ENCODE measurements at places on chromosomes 6 and 20.

DNA sequence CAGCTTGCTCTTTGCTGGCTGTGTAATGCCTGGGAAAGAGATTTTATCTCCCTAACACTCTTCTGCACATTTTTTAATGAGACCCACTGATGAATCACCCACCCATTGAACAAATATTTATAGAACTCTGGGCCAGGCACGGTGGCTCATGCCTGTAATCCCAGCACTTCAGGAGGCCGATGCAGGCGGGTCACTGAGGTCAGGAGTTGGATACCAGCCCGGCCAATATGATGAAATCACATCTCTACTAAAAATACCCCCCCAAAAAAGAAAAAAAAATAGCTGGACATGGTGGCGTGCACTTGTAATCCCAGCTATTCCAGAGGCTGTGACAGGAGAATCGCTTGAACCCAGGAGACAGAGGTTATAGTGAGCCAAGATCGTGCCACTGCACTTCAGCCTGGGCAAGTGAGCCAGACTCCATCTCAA is 82.1 kb upstream of the SIRPA start:
- DNase-seq, result peak; percentile 73

DNA sequence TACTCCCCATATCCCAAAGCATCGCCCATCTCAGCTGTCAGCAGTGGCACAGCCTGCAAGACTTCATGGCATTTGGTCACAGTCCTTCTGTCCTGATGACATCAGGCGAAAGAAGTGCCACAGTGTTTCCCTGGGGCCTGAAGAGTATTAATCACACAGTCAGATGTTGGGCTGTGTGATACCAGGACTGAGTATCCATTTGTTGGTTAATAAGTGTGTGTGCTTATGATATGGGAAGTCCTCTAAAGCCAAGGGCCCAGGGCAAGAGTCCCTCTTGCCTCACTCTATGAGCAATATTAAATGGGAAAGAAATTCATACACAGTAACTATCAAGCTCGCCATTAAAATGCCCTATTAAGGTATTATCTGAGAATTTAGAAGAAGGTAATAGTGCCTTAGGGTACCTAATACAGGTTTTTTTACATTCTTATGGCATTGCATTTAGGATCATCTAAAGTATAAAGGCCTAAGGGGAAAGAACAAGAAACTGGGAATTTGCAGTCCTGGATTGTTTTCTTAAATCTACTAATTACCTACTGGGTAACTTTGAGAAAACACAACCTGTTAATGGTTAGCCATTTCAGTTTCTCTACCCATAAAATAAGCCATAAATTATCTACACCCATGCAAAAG is 204.1 kb upstream of the PREP start:
- no peak for DNase-seq

DNA sequence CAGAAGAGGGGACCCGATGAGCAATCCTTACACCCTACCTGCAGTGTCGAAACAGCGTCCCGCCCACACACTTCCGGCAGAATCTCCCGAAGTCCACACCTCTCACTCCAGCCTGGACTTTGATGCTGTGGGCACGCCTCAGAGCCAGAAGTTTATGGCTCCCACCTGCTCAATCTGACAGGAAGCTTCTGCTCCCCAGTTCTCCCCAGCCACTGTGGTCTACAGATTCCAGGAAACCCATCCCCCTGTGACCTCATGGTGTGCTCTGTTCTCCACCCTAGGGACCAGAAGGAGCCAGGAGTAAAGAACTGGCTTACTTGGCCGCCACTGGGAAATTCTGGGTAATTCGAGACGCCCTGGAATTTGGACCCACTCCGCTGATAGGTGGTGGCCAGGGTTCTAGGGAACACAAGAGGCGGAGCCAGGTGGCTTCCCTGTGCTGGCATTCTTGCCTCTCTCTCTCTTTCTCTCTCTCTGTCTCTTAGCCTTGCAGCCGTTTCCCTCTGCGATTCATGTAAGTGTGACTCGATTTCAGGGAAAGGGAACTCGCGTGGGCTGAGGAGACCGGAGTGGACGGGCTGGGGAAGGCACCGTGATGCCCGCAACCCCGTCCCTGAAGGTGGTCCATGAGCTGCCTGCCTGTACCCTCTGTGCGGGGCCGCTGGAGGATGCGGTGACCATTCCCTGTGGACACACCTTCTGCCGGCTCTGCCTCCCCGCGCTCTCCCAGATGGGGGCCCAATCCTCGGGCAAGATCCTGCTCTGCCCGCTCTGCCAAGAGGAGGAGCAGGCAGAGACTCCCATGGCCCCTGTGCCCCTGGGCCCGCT is at the start of gene TRIM15:
TSS of gene TRIM15 (plus strand) at position 457 of the 828 bp plus-strand sequence. CDS start at position 596, 139 bp downstream.
- DNase-seq, result no peak

GRCh38 chr6:56955171-56956155 is 556 bp downstream of the BEND6 start:
- DNase-seq, result peak; percentile 95

GRCh38 chr6:43940393-43941087 is 170.5 kb downstream of the VEGFA start:
- no peak for DNase-seq

DNA sequence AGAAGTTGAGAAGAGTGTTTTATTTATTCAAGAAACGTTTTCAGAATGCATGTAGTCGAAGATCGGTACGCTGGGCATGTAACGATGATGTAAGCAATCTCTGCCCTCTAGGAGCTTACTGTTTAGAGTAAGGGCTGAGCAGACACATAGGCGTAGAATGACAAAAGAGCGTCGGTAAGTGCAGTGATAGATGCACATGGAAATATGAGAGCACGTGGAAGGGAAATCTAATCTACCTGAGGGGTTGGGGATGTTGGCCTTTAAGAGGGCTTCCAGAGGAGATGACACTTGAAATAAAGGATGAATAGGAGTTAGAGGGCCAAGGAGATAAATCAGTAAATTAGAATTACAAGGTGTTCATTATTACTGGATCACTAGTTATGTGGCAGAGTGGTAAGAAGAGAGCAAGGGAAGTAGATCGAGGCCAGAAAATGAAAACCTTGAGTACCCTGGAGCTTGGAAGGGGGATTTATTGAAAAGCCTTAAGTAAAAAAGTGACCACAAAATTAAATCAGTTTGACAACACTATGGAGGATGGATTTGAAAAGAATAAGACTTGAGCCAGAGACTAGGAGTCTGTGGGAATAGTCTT is 782 bp downstream of the TRMT11 start:
- DNase-seq, result no peak

GRCh38 chr20:24816431-24816830 is 132.6 kb upstream of the CST7 start:
- no peak for DNase-seq

- DNase-seq, result no peak
Measured at GRCh38 chr6:7169296-7169721, 61.5 kb downstream of the RREB1 start.

DNA sequence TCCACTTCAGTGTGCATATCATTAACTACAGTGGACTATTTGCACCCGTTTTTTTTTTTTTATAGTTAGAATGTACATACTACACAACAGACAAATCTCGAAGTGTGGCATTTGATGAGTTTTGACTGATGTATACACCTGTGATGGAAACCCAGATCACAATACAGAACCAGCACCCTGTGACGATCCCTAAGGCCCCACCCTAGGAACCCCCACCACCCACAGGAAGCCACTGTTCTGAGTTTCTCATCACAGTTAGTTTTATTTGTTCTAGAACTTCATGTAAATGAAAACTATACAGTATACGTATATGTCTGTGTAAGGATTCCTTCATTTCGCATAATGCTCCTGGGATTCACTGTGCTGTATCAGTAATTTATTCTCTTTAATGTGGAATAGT is 102.8 kb downstream of the IRF4 start:
- DNase-seq, result no peak

- no peak for DNase-seq
Measured at GRCh38 chr6:73078333-73078862, 146.9 kb downstream of the KHDC1L start.

DNA sequence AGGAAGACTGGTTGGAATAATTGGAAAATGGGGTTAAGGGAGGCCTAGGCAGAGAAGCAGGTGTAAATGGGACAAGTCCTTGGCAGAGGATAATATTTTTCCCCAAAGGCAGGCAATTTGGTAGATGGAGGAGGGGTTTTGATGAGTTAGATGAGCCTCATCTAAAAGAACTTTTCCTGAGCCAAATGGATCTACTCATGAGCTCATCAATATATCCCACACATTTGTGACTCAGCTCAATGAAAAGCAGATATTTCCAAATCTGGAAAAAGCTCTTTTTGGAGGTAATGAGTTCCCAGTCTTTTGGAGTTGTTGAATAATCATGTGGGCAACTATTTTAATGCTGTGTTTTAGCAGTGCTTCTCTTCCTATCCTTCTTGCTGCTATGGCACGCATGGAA is 685.5 kb upstream of the CITED2 start:
- no peak for DNase-seq

- DNase-seq, result no peak
Measured at GRCh38 chr20:35000311-35000921, 44.7 kb downstream of the MYH7B start.

GRCh38 chr20:42611889-42612837 is 577.5 kb downstream of the PTPRT start:
- DNase-seq, result no peak

- no peak for DNase-seq
Measured at GRCh38 chr6:11804701-11805100, 26.1 kb upstream of the ADTRP start.

GRCh38 chr6:81938014-81938856 is 185.8 kb upstream of the TENT5A start:
- peak; percentile 53 for DNase-seq

DNA sequence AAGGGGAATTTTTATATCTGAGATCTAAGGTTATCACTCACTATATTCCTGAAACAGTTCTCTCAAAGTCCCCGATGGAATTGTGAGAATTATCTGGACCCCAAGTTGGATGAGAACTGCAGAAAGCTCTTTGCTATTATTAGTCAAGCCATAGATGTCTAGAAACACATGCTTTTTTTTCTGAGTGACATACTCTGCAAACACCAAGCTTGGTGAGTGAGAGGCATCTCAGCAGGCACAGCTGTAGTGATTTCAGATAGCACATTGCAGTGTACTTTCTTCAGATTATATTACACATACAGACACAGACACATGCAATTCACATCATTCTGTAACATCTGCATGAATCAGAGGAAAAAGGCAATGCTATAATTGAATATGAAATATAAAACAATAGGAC is 111.1 kb upstream of the UFL1 start:
- no peak for DNase-seq

DNA sequence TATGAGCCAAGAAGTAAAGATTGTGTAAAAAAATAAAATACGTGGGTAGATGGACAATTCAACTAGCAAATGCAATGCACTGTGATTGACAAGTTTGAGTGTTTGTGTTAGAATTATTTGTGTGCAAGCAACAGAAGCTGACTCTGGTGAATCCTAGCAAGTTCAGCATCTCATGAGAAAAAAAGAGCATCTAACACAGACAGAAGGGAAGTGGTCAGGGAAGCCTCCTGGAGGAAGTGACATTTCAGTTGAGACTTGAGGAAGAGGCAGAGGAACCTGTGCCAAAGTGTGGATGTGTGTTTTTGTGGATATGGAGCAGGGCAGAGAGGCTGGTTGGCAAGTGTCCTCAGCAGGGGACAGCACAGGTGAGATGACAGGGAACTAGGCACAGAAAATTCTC is 248.7 kb downstream of the ZNF217 start:
- DNase-seq, result no peak

GRCh38 chr6:89197141-89197540 is 20.0 kb downstream of the GABRR1 start:
- no peak for DNase-seq

DNA sequence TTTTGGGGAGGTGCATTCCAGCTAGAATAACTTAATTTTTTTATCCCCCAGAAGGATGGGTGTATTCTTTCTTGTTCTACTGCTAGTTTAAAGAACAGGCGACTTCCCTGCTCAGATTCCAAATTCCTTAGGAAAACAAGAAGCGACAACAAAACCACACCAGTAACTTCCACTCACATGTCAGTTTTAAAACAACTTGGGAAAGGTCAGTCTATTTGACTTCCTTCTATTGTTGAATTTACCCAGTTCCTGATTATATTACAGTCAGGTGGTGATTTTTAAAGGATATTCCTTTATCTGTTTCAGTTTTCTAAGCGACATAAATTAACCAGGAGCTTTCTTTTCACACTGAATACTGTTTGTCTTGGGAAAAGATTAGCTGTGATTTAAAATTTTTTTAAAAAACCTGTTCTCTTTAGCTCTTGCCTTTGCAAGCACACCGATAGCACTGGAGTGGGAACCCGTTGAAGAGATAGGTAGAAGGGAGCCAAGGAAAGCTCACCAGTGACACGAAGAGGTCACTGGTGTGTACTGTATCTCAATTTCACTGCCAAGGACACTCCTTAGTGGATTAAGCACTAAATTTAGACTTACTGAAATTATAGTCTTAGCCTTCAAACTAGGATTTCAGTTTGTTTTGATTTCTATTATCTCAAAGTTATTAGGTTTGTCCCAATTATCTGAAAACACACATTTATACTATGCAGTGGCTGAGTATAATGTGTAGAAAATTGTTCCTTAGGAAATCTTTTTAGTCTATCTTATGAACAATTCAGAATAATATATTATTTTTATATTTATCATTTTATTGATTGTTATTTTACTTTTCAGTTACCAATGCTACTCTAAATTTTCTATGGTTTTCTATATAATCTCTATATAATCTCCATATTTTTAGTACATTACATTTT is 22.3 kb downstream of the MARCKS start:
- DNase-seq, result peak; percentile 79

- DNase-seq, result no peak
Measured at GRCh38 chr6:87340230-87340629, 4.4 kb upstream of the C6orf163 start.

DNA sequence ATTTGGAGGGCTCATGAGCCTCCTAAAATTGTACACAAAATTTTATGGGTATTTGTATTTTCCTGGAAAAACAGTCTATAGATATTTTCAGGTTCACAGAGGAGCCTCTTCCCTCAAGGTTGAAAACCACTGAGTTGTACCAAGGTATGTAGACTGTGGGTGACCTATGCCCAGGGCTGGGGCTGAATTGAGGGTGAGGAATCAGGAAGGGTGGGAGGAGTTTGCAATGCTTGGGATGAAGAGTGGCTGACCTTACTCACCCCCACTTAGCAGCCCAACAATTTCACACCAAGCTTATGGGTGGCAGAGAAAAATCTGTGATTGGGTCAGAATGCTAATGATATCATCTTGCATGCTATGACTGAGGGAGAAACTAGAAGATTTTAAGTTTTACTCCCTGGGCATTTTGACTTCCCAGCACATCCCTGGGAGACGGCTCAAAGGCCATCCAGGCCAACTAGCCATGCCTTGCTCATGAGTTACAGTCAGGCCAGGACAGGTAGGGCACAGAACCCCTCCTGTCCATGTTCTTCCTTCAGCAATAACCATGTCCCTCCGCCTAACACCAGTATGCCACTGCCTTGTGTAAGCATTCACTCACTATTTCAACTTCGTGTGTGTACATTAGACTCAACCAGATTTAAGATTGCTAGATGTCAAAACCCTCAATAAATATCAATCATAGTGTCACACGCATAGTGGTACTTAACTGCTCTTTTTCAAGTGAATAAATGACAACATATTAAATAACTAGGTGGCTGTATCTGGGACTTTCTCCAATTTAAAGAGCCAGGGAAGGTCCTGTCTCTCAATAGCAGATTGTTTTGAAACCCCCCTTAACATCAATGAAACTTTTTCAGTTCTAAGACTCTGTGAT is 16.6 kb downstream of the ADTRP start:
- peak; percentile 50 for DNase-seq
